ENCODE measurements at places on chromosomes 13 and 19.

- peak; percentile 33 for DNase-seq
Observed at GRCh38 chr19:12676384-12676792, 5.3 kb downstream of the DHPS start.

DNA sequence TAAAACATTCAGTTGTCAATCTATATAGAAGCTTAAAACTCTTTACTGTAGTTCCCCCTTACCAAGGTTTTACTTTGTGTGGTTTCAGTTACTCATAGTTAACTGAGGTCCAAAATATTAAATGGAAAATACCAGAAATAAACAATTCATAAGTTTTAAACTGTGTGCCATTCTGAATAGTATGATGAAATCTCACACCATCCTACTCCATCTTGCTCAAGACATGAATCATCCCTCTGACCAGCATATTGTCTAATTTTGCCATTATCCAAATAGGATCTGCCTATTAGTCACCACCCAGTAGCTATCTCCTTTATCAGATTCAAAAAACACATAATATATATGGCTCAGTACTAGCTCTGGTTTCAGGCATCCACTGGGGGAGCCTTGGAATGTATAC lies 22.4 kb downstream of the ZNF571 start:
- no peak for DNase-seq

GRCh38 chr13:61316647-61317046 lies 99.0 kb downstream of the PCDH20 start:
- DNase-seq, result no peak

- peak; percentile 42 for DNase-seq
Observed at GRCh38 chr13:45846681-45847080, 4.9 kb downstream of the SIAH3 start.

DNA sequence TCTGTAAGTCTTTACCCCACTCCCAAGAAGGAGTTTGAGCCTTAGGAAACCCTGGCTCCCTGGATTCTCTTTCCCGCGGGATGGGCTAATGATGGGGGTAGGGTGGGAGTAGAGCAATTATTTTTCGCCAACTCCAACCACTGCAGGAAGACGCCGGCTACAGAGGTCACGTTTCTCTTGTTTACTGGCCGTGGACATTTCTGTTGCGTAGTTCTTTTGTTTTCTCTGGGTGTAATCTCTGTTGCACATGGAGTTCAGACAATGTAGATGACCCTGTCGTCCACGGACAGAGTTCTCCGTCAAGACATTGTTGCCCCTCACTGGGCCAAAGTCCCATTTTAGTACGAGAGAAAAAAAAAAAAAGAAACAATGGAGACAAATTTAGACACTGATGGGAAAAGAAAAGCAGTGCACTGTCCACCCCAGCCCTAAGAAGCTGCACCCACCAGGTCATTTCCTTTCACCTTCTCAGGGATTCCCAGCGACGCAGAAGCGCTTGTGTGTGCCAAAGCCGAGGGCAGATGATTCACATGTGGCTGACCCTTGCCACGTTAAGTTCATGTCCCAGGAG lies 133.9 kb upstream of the ARGLU1 start:
- no peak for DNase-seq

GRCh38 chr13:36913463-36913862 lies 6.6 kb downstream of the SMAD9 start:
- DNase-seq, result no peak

DNA sequence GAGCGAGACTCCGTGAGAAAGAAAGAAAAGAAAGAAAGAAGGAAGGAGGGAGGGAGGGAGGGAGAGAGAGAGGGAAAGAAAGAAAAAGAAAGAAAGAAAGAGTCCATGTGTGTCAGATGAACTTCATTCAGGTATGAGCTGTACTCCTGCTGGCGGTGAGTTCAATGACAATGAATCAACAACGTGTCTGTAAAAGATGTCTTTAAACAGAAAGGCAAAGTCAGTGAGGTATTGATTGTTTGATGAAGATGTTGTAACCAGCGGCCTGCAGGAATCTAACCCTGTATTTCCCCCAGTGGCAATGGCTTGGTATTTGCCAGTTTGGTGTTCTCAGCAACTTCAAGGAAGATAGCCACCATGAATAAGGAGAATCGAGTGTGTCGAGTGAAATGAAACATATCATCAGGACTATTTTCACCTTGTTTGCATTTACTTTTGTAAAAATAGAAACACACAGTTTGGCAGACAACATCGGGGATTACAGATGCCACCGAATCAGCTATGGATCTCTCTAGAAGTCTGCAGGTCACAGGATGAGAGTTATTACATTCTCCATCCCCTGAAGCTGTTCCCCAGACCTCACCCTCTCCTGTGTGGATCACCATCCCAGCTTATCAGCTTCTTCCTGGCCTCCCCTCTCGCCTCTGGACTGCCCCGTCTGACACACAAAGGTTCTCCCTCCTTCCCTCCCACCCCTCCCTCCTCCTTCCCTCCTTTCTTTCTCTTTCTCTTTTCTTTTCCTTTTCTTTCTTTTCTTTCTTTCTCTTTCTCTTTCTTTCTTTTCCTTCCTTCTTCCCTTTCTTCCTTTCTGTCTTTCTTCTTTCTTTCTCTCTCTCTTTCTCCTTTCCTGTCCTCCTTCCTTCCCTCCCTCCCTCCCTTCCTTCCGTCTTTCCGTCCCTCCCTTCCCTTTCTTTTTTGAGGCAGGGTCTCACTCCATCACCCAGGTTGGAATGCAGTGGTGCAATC lies 8.2 kb upstream of the SBK3 start:
- no peak for DNase-seq

DNA sequence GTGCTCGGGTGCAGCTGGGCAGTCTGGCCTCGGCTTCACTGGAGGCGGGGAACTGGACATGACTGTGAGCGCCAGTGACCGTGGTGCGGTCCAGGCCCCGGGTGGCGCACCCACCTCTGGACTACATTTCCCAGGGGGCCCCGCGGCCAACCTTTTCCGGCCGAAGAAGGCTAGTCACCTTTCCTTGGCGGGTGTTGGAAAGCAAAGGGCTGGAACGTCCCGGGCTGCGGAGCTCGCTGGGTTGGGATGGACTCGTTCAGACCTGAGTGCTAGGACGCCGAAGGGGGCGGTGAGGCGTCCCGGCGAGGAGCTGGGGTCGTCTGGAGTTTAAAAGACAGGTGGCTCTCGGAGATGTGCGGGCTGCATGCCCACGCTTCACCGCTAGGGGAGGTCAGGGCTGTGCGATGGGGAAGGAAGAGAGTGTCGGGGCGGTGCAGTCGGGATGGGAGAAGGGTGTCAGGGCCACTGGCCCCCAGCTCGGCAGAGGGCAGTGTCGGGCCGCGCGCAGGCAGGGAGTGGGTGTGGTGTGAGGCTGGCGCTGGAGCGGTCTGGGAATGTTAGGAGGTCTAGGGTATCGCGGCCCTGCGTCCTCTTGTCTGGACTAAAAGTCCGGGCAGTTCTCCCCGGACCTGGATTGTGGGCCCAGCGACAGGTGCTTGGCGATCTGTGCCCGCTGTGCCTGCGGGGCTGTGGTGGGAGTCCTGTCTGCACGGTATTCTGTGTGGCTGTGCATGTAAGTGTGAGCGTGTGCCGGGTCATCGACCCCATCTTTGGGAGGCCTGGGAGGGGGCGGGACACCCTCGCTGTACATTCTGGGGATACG lies 57.1 kb downstream of the ZNF568 start:
- DNase-seq, result peak; percentile 87

- no peak for DNase-seq
Observed at GRCh38 chr13:36965767-36966166, 33.4 kb downstream of the ALG5 start.

DNA sequence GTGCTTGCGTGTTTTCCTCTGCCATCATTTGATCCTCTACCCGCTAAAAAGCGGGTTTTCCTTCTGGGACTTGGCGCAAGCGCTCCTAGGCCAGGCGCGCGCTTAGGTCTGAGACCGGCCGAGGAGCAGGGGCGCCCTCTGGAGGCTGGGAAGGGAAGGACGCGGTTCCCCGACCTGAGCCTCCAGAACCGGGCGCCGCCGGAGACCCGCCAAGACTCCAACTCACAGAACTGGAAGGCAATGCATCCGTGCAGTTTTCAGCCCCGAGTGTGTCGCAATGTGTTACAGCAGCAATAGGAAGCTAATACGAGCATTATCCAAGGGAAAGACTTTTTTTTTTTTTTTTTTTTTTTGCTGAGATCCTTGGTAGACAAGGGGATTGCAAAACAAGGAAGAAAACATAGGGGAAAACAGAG lies 190.9 kb downstream of the COL4A1 start:
- DNase-seq, result no peak

GRCh38 chr19:31317570-31317969 lies 31.7 kb downstream of the TSHZ3 start:
- DNase-seq, result no peak

DNA sequence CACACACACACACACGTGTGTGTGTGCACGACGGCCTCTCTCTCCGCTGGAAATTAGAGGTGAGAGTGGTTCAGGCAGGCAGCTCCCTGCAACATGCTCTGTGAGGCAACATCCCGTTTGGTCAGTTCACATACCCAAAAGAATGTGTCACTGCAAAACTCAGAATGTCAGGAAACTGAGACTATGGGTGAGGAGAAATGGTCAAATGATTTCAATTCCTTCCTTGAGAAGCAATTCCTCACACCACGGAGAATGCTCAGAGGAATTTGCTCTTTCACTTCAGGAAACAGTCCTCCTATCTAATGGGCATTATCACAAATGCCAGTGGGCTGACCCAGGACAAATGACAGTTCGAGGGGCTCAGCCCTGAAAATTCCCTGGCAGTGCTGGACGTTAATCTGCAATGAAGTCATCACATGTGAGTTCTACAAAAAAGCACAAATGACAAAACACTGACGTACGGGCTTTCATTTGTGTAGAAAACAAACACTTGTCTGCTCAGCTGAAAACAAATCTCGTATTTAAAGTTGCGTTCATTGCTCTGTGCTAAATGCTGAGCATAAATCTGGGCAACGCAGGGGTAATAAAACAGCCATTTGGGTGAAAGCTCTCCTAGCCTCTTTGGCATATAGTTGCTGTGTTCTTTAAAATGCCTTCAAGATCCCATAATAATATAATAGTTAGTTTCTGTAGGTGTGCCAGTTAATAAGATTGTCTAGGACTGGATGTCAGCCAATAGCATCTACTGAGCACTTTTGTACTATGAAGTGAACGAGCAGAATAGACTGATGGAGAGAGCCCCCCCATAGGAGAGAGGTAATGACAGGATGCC lies 18.6 kb upstream of the LATS2 start:
- DNase-seq, result no peak

GRCh38 chr19:5452594-5453565 lies 2.3 kb upstream of the ZNRF4 start:
- DNase-seq, result no peak

DNA sequence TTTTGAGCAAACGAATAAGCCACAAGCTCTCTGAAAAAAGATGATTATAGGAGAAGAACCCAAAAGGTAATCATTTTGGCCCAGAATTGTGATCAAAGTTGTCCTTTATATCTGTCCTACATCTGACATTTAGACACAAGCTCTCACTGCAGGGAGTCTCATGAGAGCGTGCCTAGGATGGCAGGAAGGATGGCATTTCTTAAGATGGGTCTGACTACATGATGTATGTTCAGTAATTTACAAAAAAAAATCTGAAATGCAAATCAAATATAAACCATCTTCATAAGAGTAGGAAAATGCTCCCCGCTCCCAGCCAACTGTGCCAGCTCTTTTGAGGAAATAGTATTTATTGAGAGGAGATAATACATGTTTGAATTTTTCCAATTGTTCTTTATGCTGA lies 81.0 kb upstream of the MBNL2 start:
- DNase-seq, result no peak

DNA sequence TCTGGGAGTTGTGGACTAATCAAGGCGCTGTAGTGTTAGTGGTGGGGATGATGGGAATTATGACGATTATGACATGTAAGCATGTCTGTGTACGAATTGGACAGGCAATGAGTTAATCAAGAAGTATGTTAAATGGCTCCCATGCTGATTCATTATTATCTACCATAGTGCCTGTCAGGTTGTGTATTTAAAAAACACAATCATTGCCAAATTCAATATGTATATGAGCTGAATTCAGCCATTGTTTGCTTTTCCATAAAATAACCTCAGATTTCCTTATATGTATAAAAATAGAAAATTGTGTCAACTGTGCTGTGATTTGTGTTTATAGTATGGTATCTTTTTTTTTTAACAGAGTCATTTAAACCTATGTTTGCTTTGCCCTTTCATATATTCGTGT lies 37.1 kb downstream of the PCCA start:
- no peak for DNase-seq

- no peak for DNase-seq
Observed at GRCh38 chr13:46143184-46143701, 38.4 kb upstream of the CPB2 start.

GRCh38 chr13:80666782-80667552 lies 326.0 kb upstream of the SPRY2 start:
- DNase-seq, result no peak

- DNase-seq, result no peak
Observed at GRCh38 chr13:77350811-77351210, 23.9 kb upstream of the MYCBP2 start.

DNA sequence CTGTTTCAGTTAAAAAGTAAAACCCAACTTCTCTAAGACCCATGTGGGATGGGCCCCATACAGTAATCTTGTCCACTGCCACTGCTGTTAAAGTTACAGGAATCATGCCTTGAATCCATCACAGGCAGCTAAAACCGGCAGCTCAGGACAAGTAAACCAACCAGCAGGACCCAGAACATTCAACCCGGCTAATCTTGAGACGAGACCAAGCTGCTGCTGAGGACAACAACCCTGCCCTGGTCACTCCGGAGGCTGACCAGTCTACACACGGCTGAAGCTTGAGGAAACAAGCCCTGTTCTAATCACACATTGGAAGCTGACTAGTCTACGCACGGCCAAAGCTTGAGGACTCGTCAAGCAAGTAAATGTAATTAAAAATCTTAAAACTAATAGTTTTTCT lies 105.2 kb upstream of the ZNF492 start:
- DNase-seq, result no peak

GRCh38 chr13:76759877-76760276 lies 126.3 kb downstream of the KCTD12 start:
- no peak for DNase-seq

- DNase-seq, result no peak
Observed at GRCh38 chr13:84894749-84895148, 904.5 kb downstream of the SLITRK6 start.

DNA sequence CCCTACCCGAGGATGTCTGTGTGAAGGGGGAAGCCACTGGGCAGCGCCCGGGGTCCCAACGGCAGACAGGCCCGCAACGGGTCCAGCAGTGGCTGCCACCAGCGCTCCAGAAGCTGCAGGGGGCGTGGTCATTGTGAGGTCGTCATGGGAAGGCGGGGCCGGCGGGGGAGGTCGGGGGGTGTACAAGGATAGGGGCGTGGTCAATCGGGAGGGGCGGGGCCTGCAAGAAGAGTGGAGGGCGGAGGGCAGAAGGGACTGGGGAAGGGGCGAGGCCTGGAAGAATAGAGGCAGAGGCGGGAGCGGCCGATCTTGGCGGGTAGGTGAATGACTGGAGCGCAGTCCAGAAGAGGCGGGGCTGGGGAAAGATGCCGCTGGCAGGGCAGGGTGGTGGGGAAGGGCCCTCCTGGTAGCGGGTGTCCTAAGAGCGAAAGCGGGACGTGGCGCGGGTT lies 4.4 kb downstream of the FUZ start:
- DNase-seq, result peak; percentile 53

DNA sequence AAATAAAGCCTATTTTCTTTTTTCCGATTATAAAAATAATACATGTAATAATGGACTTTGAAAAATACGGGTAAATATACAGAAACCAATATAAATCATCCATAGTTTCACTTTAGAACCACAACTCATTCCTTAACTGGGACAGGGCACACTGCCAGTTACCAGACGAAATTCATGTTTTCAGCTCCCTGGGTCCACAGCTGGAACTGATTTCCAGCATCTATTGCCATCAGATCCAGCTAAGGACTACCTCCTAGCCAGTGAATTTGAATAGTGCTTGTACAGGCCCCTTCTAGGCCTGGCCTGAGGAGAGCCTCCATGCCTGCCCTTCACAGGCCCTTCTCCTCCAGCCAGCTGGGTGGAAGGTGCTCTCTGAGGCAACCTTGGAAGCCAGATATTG lies 30.0 kb upstream of the ATP12A start:
- no peak for DNase-seq

Measured in NCI-H1092 treated with DMSO at 0.1 percent for 48 hours (cell line).